Mesothelial cell of epicardium (in vitro differentiated cells): ENCODE measurements at places on chromosomes 1 and 21.

GRCh38 chr1:24179251-24179840, 7.7 kb downstream of the IFNLR1 start:
- no peak for DNase-seq

DNA sequence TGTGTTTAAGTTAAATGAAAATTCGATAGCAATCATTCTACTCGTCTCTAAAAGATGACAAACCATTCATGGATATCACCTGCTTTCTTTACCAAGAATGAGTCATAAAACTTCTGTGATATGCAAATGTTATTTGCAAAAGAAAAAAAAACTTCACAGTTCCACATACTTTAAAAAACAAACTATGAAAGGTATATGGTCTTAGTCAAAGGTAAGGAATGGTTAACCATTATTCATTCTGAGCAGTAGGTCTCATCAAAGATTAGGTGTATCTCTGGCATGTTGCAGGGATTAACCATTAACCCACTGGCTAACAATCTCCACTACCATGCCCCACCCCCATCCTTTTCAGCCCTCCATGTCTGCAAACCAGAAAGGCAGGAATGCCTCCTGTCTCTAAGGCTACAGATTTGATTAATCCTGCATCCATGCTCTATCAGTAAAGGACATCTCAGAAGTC, 44.4 kb downstream of the PTPN14 start:
- no peak for DNase-seq

DNA sequence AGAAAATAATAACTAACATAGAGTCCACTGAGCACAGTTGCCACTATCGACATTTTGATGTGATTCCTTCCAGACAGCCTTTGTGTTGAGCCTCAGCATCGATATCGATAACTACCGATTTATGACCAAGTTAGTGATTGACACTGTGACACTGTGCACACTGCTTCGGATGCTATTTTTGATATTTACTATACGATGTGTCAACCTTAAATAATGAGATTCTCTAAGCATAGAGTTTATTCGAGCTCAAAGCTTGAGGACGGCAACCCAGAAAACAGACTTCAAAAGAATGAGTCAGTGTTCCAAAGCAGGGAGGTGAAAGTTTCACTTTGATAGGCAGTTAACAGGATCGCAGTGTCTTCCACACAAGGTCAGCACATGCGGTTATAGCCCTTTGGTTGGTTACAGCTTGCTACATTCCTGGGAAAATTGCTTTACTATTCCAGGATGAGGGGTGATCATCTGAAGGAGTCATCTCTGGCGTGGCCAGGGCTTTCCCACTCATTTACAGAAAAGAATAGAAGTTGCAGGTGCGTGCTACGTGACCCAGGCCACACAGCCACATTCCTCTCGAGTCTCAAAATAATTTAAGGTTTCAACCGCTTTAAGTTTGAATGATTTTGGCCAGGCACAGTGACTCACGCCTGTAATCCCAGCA, 53.6 kb upstream of the EFHD2 start:
- no peak for DNase-seq

DNA sequence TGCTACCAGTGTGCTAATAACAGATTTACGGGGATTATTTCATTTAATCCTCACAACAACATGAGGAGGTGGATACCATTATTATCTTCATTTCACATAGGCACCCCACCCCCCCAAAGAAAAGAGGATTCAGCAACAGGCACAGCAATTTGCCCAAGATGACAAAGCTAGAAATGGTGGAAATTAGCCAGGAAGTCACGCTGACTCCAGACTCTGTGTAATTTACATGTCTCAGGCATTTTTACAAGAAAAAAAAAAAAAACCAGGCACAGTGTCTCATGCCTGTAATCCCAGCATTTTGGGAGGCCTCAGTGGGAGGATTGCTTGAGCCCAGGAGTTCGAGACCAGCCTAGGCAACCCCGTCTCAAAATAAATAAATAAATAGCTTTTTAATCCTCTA, 37.5 kb upstream of the PRDM2 start:
- DNase-seq, result no peak

- DNase-seq, result no peak
These were observed 16.0 kb downstream of the FNBP1L start for GRCh38 chr1:93463960-93464359.

DNA sequence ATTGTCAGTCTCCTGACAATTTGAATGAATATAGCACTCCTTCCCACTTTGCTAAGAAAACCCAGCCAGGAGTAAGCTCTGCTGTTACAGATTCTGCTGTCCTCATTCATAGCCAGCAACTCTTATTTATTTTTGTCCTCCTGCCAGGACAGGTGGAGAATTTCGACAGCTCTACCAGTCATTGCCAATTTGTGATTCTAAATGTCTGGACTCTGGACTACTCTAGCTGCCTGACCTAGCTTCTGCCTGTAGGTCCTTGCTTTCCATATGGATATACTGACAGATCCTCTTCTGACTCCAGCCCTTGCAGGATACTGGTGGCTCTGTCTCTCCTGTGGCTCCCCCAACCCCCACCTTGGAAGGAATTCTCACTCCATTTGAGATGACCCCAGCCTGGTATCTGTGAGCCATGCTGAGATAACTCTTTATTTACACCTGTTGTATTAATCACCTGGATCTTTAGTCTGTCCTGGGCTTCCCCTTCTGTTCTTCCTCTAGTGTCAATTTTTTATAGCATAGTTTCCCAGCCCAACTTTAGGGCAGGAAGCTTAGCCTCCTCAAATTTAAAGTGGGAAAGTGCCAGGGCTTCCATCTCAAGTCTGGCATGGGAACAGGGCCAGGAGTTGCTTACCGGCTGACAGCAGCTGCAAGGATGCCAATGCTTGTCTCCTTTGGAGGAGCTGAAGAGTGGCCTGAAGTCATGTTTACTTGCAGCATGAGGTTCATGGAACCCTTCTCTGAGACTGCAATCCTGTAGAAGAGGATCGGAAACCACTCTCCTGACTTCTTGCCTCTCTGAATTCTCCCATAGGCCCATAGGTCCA, 6.7 kb downstream of the PM20D1 start:
- DNase-seq, result no peak

DNA sequence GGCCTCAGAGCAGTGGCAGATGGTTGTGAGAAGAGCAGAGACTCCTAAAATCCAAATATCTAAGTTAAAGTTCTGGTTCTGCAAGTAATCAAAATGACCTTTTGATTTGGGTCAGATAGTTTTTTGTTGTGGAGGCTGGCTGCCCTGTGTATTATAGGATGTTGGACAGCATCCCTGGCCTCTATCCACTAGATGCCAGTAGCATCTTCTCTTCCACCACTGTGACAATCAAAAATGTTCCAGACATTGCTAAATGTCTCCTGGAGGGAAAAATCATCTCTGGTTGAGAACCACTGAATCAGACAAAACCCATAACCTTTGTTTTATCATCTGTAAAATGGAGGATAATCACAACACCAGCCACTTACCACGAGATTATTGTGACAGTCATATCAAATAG, 5.9 kb upstream of the DPT start:
- no peak for DNase-seq

DNA sequence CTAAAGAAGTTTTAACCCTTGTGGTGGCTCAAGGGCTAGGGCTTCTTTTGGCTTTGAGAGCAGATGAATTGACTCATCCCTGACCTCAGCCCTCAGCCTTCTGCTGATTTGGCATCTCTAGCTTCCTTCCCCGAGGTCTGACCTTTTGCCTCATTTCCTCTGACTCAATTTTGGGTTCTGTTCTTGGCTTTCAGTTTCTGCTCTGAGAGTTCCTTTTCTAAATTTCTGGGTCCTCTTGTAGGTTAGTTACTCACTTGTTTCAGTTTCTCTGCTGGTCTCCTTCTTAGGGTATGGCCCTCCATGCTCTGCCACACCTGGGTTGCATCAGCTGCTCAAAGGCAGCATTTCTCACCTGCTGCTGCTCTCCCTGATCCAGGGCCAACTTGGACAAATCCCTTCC, 19.4 kb downstream of the PDE4B start:
- DNase-seq, result no peak

DNA sequence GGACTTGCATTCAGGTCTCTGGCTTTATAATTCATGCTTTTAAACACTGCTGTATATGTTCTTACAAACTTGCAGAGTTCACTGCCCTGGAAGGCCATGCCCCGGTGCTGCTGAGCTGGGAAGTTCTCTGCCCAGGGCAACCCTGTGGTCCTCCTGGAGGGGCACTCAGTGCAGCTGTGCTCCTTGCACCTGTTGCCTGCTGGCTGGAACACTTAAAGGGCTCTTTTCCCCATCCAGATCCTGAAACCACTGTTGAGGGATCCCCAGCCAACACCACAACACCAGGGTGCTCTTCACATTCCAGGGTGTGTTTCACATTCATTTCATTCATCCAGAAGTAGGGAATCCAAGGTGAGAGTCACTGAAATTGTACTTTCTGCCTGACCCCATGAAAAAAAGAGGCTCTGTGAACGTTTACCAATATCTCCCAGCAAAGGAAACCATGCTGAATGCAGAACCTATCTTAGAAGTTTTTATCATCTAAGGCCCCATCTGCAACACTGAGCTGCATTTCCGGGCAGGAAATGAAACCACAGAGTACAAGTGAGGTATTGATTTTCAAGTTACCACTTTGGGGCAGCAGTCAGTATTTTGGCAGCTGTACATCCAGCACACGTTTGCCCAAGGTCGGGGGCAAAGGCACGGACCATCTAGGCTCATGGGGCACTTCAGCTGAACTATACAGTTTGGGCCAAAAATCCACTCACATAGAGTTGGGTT, 16.4 kb upstream of the KIAA0040 start:
- no peak for DNase-seq

- DNase-seq, result no peak
These were observed 30.2 kb downstream of the ZZZ3 start for GRCh38 chr1:77652268-77652667.

- no peak for DNase-seq
These were observed 9.1 kb downstream of the SH3GLB1 start for GRCh38 chr1:86713477-86713876.

DNA sequence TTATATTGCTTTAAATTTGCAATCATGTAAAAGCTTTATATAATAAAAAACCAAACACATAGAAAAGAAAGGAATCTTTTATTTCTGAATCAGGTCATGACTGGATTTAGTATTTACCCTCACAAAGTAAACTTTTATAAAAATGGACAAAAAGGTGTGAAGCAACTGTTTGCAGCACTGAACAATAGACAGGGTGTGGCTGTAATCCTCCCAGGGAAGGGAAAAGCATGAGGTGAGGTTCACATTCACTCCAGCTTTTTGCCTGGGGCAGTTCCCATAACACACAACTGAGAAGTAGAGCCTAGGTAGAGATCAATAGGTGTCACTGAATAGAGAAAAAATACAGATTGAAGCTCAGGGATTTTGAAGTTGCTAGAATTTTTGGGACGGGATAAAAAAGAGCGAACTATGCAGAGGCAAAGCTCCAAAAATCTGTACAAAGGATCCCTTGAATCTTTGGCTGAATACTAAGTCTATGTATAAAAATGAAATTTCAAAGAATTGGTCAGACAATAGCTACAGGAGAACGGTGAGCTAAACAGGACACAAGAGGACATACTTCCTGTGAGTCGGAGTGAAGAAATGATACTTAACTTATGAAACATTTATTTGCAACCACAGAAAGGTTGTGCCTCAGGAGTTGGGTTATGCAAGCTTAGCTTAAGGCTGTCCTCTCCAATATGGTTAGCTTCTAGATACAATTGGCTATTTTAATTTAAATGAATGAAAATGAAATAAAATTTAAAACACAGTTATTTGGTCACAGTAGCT, 162.0 kb upstream of the ZP4 start:
- no peak for DNase-seq

DNA sequence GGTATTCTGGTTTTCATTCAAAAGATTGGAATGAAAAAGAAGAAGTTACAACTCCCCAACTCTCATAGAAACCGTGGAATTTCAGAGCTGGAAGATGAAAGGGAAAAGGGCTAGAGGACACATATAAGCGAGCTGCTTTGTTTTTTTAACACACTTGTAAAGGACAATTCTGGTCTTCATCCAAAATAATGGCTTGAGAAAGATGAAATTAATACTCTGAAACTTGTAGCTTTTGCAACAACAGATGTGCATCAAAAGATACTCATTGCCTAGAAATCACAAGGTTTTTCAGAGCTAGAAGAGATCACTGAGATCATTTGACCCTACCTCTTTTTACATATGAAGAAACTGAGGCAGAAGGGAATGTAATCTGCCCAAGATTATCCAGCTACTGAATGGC, 25.6 kb downstream of the NR5A2 start:
- DNase-seq, result no peak

GRCh38 chr1:207079706-207080241, 8.9 kb upstream of the C4BPB start:
- no peak for DNase-seq

DNA sequence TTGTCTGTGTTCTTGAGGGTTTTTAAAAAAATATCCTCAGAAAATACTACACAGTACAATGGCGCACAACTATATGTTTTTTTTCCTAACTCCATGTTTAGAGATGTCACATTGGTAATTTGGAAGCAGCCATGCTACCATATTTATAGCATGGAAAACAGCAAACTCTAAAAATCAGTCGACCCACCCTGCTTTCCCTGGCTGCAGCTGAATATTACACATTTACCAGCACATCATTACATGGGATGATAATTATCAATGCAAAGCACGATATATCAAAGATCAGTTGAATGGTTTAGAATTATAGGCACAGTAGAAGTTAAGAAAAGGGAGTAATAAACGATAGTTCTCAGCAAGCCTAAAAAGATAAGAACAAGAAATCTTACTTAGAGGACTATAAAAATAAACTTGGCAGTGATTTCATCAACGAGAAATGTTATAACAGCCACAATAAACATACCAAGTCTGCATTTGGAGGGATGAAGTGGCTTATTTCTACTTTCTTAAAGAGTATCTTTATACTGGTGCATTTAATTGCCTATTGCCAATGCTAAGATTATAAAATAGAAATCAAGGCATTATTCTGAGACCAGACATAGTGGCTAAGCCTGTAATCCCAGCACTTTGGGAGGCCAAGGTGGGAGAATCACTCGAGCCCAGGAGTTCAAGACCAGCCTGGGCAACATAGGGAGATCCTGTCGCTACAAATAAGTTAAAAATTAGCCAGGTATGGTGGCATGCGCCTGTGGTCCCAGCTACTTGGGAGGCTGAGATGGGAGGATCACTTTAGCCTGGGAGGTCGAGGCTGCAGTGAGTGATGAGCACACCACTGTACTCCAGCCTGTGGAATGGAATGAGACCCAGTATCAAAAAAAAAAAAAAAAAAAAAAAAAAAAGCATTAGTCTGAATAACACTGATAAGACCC, 43.4 kb downstream of the WDR64 start:
- no peak for DNase-seq
